ENCODE measurements at places on chromosomes 5 and 9.

DNA sequence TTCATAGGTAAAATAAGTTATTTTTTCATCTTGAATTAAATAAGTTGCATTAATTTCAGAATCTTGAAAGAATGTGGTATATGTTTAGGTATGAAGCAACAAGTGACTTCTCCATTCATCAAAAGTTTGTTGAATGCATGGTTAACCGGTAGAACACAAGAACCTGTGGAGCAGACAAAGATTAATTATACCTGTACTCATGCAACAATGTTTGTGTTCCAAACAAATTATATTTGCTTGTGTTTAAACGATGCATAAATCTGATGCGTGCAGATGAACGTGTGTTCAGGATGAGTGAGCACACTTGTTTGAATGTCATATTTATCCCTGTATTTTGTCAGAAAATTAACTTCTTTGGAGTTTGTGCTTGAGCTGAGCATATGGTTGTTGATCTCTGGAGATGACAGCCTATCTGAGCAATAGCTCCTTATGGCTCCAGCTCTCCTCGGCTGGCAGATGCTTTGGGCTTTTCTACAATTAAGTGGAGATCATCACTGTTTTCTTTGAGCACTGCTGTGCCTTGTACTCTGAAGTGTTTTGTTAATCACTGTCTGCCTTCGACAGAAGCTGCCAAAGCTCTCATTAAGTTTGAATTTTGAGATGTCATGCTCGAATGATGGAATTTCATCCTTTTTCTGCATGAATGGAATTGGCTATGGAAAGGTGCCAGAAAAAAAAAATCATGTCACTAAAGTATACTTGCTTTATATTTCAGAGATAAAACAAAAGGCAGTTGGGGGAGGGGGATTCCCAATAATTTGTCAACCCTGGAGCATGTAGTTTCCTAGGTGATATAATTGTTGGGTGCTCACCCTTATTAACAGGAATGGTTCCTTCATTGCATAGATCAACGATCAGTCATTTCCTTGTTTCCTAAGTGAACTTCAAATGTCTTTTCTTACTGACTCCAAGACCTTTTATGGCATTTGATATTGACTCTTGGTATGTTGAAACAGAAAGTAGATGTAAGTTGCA lies 502.5 kb upstream of the ARRDC3 start:
- DNase-seq = no peak

DNA sequence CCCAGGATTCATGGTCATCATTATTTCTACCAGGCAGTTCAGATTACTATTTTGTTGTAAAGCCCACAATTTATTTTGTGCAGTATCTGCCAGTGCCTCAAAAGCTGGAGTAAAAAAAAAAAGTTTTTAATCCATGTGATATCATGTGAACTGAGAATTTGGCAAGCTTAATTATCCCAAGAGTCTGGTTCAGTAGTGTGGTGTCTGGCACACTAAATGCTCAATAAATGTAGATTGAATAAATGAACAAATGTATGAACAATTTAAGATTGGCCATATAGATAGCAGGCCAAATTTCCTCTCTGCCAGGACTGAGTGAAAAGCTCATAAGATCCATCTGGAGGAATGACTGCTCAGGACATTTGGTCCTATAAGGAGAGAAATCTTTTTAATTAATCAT lies 533.0 kb downstream of the TLE1 start:
- no peak for DNase-seq

GRCh38 chr5:18032744-18033143 lies 398.5 kb downstream of the TAF11L14 start:
- no peak for DNase-seq

- no peak for DNase-seq
Measured at GRCh38 chr9:14768405-14769229, 46.1 kb upstream of the CER1 start.

GRCh38 chr5:34842554-34842953 lies 3.6 kb downstream of the TTC23L start:
- DNase-seq = no peak

GRCh38 chr5:82045554-82046275 lies 73.9 kb downstream of the ATG10 start:
- DNase-seq = no peak

GRCh38 chr9:36407122-36407723 lies 7.2 kb upstream of the RNF38 start:
- DNase-seq = peak; percentile 64

DNA sequence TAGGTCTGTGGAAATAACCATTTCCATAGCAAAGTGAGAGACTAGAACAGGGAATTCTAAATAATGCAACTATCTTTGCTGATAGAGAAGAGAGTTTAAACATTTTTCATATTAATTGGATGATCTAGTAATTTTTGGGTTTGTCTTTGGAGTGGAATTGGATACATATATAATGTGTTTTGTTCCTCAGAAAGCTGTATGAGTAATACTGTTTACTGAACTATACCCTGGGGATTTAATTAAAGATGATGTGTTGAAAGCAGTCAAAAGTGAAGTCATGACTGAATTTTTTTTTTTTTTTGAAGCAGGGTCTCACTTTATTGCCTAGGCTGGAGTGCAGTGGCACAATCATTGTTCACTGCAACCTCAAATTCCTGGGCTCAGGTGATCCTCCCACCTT lies 17.9 kb downstream of the FER start:
- DNase-seq = no peak

DNA sequence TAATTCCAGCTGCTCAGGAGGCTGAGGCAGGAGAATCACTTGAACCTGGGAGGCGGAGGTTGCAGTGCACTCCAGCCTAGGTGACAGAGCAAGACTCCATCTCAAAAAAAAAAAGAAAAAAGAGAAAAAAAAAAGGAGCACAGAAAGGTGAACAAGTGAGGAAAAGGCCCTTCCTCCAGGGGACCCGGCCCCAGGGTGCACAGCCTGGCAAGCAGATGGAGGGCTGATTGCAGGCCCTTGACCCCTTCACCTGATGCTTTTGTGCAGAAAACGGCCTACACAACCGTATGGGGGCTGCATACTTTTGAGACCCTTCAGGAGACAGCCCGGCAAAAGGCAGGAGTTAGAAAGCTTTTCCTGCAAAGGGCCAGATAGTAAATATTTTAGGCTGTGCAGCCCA lies 33.9 kb downstream of the HRH2 start:
- DNase-seq = no peak

DNA sequence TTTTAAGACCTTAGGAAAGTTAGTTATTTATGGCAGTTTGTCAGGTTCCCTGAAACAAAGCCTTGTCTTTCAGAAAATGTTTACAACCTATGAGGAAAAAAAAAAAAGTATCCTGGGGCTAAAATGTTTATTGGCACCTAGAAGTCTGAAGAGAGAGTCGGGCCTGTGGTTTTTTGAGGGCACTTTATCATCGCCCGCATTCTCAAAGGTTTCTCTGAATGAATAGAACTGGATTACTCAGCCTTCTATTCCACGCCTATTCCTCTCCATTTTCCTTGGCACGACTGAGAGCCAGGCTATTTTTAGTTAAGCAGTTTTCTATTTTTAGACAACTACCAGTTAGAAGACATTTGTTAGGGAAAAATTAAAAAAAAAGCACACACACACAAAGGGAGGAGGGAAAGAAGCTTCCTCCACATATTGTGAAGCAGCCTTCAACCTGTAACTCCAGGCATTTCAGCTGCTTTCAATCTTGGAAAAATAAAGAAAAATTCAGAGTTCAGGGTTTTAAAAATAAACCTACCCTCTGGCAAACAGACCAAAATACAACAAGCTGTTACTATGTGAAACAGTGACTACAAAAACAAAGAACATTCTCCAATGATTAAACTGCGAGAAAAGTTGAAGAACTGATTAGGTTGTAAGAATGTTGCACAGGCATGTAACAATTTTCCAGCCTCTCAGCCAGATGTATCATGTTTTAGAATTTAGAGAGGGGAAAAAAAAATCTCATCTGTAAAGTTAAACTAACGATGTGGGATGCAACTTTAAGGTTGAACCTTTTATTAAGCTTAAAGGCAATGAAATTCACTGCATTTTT lies 97.0 kb downstream of the MEF2C start:
- no peak for DNase-seq

DNA sequence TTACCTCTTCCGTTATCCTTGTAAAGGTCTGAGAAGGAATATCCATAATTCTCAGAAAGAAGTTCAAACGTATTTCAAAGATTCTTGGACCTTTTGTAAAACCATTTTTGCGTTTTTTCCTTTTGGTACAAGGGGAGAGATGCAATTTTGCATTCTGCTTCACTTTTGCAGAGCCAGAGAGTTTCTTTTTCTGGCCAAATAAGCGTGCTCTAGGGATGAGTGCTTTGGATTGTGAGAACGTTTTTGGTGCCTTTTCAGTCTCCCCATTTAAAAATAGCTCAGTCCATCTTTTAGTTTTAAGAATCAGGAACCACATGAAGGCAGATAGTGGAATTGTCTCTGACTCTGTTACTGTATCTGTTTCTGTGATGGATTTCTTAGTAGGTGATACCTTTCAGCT lies 1.5 kb downstream of the ARHGAP26 start:
- no peak for DNase-seq

DNA sequence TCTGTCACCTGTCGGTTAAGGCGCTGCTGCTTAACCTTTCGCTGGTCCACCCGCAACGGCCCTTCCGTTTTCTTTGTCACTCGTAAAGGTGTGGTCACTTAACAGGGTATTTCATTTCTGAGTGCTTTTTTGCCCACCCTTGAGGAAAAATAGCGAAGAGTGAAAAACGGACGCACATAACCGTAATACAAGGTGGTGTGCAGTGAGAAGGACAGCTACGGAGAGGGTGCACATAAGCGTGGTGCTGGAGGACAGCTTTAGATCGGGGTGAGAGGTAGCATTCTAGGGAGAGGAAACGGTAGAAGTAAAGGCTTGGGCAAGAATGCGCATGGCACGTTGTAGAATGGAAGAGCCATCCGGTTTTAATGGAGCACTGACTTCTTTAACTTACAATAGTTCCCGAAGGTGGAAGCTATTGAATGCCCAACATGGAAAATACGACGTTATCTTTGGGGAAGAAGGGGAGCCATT lies 761 bp downstream of the CCT5 start:
- peak; percentile 12 for DNase-seq

GRCh38 chr9:71858102-71858798 lies 52.7 kb downstream of the ABHD17B start:
- DNase-seq = no peak

DNA sequence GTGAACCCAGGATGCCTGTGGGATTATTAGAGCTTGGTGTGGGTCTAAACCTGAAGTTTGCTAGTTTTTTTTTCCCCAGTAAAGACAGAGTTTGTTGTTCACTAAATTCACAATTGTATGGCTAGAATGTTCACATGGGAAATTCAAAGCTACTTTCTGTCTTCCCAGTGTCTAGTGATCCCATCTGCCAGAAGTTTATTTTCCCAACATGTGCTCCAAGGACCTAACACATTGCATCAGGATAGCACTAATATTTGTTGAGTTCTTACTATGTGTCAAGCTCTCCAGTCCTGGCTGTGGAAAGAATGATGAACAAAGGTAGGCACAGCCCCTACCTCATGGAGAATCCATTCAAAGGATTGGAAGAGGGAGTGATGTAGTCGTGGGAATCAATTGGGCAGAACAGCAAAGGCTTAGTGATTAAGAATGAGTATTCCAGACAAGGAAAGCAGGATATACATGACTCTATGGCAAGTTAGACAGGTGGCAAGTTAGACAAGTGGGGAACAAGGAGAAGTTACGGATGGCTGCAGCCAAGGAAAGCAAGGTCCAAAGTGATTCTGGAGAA lies 521.5 kb upstream of the WWC1 start:
- DNase-seq = no peak

DNA sequence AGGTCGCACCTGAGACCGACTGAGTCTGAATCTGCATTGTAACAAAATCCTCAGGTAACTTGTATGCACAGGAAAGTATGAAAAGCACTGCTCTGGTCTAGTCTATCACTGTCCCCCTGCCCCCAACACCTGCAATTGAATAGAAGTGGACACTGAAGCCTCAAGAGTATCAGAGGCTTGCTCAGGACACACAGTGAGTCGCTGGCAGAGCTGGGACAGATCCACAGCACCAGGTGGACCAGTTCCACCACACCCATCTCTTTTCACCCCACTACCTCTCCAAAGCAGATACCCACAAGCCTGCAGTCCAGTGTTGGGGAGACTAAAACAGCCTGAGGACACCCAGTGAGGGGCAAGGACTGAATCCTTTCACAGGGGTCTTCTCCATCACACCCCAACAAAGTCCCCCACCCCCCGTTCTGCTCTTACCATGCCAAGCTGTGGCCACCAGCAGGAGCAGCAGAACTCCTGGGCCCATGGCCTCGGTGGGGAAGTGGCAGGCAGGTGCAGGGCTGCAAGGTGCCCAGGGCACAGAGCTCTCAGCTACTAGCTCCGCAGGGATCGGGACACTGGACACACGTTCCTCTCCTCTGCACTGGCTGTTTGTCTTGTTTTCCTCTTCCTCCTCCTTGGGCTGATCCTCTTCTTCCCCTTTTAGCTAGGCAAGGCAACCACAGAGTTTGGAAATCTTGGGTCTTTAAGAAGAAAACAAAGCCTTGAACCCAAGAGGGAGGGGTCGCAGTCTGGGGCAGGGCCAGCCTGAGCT lies at the start of gene CSF1R:
TSS of gene CSF1R (minus strand) at position 605 of the 766 bp plus-strand sequence. CDS start at position 478, 127 bp downstream.
- no peak for DNase-seq

- no peak for DNase-seq
Measured at GRCh38 chr5:80958616-80959015, 1.5 kb upstream of the RASGRF2 start.

DNA sequence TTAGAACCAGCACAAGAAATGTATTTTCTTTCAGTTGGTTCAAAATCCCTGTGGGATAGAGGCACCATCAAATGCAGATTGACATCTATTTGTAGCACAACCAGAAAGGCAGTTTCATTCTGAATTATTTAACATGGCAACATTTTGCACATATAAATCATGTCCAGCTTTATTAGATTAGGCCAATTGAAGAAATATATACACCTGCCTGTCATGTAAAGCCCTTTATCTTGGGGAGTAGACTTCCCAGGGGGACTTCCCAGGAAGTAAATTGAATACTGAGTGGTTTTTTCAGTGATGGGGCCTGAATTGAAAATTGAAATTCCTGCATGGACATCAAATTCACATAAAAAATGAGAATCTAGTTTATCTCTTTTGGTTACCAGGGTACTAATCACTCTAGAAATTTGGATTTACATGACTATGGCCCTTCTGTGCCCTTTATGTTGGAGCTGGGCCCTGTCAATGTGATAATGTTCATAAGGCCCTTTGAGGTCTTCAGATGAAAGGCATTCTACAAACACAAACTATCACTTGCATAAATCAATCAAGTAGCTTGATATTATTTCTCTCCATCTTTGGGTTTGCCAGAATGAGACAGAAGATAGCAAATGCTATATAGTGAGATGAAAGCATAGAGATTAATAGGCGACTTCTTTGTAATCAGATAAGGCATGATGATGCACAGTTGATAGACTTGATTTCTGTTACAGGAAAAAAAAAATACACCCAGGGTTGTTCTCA lies 26.2 kb upstream of the ZNF608 start:
- DNase-seq = no peak

Measured in activated naive CD4-positive, alpha-beta T cell treated with Interleukin-2 at 50 U/mL for 16 hours (primary cell).